ENCODE measurements at places on chromosomes 2 and 18.

GRCh38 chr2:134391751-134392160 is 137.9 kb downstream of the MGAT5 start:
- DNase-seq, result no peak

GRCh38 chr2:36677996-36678605 is 18.4 kb upstream of the VIT start:
- DNase-seq, result no peak

DNA sequence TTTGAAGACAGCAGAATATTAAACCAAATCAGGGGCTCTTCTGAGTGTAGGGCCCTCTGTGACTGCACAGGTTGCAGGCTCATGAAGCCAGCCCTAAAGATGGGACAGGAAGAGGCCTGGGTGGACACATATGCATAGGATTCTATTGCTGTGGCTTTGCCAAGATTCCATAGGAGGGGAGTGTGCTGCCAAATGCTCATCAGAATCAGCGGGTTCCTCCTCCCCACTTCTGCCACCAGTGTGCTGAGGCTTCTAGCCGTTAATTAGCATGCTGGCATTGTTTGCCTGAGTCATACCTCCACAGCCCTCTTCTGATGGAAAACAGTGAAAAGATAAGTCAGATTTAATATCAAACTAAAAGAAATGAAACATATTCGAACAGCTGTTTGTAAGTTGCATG is 103.9 kb upstream of the TMEFF2 start:
- DNase-seq, result no peak

GRCh38 chr2:54522624-54523281 is 66.6 kb downstream of the SPTBN1 start:
- peak; percentile 61 for DNase-seq

DNA sequence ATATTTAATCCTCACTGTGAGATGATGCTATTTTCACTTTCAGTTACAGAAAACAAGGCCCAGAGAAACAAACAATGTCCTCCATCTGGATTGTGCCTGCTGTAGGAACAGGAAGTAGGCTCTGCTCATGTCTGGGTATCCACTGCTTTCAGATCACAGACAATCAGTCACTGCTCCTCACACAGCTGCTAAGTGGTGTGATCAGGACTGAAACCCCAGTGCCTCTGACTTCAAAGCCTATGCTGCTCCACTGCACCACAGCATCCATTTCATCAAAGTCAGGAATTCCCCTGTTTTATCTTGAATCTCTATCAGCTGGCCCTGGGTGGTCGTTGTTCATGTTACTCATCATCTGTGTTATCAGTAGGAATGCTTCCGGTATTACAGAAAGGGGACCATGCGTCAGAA is 303.8 kb upstream of the TRIB2 start:
- no peak for DNase-seq

DNA sequence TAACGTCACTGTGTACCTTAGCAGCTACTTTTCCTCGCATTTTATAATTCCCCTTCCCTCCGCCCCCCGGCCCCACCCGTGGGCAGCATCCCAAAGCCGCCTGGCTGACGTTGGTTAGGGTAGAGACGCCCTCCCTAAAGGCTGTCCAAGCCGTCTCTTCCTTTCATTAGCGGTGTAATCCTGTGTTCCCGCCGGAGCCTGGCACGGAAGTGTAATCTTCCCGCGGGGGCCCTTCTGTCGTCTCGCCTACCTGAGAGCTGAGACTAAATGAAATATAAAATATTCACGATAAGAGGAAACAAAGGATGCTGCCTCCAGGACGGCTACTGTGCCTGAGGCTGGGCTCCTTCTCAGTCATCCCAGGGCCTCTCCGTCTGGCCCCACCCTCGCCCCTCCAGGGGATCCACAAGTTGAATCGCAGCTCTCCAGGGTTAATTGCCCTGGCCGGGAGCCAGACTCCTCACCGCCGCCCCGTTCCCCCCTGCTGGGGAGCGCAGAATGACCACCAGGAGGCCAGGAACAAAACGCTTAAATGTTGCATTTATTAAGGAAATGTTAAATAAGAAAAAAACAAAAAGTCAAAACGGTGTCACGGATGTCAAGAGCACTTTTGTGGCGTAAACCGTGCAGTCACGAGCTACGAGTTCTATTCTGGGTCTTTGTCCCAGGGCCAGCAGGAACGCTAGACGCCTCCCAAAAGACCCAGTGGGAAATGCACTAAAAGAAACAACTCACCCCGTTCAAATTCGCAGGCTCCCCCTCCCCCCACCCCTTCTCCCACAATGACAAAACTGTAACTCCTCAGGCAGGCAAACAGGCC is 1.5 kb downstream of the RPRM start:
- no peak for DNase-seq

GRCh38 chr2:48474574-48475298 is 55.2 kb upstream of the STON1 start:
- DNase-seq, result no peak

DNA sequence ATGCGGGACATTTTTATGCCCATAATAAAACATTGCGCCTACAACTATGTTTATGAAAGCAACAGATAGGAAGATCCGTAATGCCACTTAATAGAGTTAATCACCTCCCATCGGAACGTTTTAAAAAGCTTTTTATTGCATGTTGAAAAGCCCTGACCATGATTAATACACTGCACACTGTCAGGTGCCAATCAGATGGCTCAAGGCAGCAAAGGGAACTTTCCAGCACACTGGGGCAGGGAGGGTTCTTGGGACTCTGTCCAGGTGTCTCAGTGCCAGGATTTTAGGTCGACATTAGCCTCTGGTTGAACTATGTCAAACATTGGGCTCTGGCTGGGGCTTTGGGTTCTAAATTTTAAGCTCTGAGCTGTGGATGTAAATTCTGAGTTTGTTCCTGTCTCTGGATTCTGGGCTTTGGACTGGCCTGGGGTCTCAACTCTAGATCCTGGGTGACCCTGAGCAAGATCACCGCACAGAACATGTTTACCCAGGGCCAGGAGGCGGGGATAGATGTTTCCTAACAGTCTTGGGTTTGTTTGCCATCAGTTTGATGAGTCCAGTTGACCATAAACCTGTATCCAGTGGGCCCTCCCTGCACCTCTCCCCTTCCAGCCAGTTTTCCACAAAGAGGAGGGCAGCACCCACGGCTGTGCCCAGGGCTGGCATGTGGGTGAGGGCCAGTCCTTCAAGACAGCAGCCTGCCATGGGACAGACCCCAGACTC is 262.7 kb downstream of the ATAD2B start:
- DNase-seq, result no peak

DNA sequence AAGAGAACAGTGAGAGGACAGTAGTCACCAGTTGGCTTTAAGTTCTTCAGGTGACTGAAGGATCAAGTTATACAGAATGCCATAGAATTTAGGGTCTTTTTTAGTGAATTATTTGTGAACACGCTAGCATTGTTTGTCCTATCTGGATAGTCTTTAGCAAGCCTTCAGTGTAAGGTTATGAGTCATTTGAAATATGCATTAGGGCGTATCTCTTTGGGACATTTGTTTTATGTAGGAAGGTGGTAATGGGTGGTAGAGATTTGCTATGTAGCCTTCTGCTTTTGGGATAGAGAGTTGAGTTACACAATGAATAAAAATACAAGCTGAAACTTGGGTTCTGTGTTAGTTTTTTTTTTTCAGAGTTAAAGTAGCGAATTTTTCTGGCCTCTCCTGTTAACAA is 13.0 kb downstream of the ACTR2 start:
- DNase-seq, result no peak

GRCh38 chr2:204557604-204558003 is 12.3 kb downstream of the PARD3B start:
- no peak for DNase-seq

DNA sequence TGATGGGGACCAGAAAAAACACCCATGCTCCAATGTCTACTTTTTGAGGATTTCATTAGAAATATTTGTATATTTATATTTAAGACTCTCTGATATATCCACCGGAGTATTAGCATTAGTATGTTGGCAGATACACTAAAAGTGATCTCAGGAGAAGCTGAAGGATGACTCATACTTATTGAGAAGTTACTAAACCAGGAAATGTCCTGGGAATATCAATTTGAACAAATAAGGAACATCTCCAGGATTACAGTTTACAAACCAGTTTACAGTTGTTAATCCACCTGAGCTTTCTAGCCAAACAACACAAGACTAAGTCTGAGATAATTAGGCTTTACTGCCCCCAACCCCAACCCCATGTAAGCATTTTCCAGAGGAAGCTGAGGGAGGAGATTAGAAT is 16.1 kb upstream of the DPP4 start:
- no peak for DNase-seq

DNA sequence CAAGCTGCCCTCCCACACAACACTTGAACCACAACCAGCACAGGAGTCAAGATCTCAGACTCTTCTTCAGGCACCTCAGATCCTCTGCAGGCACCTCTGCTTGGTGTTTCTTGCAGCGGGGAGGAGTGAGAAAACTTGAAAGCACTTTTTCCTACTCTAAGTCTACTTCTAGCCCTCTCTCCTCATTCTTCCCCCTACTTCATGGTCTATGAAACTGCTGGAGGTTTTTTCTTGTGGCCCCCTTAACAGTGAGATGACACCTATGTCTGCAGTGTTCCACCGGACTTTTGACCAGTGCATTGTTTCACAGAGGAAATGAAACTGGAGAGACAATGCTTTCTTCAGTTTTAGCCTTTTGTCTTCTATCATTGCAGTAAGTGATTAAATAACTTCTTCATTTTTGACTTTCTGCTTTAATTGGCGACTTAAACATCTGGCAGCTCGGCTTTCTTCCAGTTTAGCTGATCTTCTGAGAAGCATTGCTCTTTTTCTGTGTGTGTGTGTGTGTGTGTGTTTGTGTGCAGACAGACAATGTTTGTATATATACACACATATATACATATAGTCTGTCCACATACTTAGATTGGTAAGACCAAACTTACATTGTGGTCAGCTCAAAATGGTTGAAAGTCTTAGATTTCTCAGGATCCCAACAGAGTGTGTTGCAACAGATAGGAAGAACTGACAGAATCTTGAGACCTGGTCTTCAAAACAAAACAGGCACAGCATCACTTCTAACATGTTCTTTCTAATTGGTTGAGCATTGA is 1474.0 kb upstream of the TMEFF2 start:
- DNase-seq, result no peak

DNA sequence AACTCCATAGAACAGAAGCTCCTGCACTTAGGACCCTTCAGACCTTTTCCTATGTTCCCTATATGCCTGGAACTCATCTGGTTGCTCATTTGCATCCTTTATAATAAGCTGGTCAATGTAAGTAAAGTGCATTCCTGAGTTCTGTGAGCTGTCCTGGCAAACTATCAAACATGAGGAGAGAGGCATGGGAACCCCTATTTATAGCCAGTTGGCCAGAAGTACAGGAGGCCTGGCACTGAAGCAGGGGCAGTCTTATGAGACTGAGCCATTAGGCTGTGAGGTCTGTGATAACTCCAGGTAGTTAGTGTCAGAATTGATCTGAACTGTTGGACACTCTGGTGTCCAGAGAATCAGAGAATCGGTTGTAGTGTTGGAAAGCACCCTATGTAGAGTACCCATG is 88.4 kb downstream of the EHD3 start:
- no peak for DNase-seq

- DNase-seq, result no peak
Observed at GRCh38 chr2:85330839-85331636, 3.2 kb upstream of the TGOLN2 start.

DNA sequence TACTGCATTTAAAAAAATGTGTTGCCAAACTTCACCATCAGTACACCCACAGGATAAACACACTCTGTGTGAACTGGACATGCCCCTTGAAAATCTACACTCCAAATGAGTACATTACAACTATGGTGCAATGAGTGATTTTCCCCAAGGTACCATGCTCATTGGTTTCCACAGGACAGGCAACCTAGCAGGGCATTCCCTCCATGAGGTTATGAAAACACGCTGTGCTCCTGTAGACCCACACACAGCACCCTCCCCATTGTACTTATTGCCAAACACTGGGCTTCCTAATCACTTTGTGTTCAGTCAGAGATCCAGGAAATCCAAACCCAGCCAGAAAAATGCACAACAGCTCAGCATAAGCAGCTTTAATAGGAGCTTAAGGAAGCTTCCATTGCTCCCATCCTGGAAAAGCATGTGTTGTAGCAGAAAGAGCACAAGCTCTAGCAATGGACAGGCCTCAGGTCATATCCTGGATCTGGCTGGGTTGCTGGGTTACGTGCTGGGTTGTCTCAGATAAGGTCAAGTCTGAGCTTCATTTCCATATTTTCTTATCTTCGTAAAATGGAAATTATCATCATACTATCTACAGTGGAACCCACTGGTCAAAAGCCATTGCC is 20.8 kb upstream of the ATIC start:
- no peak for DNase-seq

DNA sequence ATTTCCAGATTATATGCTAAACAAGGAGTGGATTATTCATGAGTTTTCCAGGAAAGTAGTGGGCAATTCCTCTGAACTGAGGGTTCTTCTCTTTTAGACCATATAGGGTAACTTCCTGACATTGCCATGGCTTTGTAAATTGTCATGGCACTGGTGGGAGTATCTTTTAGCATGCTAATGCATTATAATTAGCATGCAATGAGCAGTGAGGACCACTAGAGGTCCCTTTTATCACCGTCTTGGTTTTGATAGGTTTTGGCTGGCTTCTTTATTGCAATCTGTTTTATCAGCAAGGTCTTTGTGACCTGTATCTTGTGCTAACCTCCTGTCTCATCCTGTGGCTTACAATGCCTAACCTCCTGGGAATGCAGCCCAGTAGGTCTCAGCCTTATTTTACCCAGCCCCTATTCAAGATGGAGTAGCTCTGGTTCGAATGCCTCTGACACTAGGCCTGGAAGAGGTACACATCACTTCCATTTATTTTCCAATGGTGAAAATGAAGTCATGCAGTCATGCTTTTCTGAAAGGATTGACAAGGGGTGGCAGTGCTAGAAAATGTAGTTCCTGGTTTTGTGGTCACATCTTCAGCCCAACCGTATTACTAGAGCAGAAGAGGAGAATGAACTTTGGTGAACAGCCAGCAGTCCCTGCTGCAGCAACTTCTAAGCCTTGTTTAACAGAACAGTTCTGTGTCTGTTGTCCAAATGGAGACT is 26.6 kb upstream of the ITGA4 start:
- no peak for DNase-seq

- no peak for DNase-seq
Observed at GRCh38 chr2:24831221-24832072, 38.2 kb downstream of the CENPO start.

DNA sequence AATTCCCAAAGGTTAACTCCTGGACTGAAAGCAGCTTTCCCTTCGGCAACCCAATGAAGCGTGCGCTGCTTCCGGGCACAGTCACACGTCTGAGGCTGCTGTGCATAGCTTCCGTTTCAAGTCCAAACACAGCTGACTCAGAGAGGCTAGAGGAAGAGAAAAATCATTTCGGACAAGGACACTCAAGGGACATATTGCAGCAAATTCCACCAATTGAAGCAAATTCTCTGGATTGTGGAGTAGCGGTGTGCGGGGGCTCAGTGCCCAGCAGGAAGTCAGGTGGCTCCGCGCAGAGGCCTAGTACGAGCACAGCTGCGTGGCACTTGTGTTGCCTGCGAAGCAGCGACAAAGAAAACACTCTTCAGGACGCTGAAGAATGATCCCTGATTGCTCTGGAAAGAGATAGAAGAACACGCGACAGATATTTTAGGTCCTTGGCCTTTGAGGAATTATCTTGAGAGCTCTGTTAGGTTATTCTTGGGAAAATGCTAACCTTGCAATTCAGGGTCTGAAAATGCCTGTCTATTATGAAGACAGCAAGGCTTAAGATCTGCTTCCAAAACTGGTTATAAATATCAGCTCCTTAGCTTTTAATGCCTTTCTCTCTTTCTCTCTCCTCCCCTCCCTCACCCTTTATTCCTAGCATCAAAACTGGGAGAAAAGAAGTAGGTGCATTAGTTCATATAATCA is 352.6 kb upstream of the DLGAP1 start:
- no peak for DNase-seq
